CD8-positive, alpha-beta memory T cell (primary cell): ENCODE measurements at places on chromosomes 7 and 10.

GRCh38 chr7:116232920-116233319, 22.6 kb downstream of the TES start:
- no peak for DNase-seq

DNA sequence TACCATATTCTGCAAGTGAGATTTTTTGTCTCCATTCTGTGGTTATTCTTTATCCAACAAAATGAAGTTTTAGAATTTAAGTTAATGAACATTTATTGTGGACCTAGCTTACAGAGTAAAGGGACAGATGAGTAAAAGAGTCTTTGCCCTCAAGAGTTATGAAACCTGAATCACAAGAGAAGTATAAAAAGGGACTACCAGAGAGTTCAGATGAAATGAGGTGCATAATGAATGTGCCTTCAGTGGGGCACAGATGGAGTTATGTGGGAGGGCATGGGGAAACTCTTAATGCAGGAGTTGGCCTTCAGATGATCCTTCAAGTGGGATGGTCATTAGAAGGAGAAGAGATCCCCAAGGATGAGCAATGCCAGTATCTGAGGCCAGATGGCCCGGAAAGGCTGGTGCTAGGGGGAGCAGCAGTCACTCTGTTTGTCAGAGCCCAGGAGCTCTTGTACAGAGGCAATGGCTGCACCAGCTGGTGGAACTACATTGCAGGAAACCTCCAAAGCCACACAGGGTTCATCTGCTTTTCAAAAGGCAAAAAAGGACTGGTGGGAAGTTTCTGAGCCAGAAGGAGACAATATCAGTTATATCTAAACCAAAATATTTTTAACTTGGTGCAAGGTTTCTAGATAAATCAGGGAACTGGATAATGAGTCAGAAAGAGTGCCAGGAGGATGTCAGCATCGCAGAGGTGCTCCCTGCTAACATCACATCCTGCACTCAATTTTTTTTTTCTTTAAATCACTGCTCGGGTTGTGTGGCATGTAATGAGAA, 162.0 kb downstream of the KLF6 start:
- DNase-seq, result no peak

GRCh38 chr7:142243823-142244222, 14.0 kb downstream of the PRSS58 start:
- no peak for DNase-seq

DNA sequence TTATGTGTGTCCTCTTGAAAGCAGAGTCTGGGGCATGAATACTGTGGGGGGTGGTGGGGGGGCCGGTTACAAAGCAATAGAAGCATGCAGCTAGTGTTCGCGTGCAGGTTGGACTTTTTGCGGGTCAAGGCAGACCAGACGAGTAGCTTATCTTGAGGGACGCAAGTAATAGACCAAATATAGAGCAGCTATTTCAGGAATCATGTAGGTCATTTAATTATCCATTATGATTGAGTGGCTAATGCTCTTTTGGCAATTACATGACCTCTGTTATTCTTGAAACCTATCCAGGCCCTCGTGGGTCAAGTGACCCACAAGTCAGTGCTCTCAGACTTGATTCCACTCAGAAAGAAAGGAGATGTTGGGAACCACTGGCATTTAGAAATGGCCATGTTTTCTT, 93.0 kb downstream of the BTRC start:
- no peak for DNase-seq

DNA sequence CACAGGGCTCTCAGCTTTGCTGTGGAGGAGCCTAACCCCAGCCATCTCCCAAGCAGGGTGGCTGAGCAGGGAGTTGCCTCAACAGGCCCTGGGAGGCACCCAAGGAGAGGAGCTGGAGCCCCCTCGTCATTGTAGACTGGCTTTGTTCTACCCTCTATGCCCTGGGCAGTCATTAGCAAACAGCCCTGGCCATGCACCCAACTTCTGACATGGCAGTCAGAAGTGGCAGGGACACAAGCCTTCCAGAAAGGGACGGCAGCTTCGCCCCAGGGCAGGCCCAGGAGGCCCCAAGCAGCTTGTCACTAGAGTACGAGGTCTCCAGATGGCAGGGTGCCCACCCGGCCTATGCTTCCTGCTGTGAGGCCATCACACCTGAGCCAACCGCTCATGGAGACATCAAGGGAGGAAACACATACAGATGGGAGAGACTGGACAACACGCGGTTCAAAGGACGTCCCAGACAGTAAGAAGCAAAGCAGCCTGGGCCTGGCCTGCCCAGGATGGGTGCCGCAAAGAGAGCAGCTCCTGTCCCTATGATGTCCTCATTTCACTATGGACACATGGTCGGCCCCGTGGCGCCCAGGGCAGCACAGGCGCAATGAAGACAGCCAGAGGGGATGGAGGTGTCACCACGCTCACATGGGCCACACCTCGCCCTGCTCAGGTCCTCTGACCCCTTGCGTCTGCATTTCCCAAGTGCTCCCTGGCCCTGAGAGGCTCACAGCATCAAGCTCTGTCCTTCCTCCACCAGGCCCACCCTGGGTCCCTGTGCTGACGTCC, 190.9 kb upstream of the CXCL12 start:
- DNase-seq, result no peak

DNA sequence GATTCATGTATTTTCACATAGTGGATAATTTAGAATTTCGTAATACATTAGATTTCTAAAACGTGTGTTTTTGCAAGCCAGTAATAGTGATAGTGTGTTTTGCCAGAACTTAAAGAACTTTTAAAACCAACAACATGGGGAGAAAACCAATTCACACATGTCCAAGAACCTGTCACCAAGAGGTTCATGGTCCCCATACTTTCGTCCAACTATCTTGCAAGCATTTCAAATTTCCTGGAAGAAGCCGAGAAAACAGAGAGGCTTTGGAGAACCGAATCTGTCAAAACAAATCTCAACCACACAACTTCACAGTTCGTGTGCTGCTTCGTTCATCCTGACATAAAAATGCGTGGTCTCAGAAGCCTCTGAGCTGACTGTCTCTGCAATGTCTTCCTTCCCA, 31.9 kb downstream of the GFRA1 start:
- no peak for DNase-seq

GRCh38 chr7:143050931-143051330, 1.2 kb upstream of the OR6V1 start:
- no peak for DNase-seq

GRCh38 chr10:119404719-119405519, 137.6 kb downstream of the RGS10 start:
- DNase-seq, result no peak

DNA sequence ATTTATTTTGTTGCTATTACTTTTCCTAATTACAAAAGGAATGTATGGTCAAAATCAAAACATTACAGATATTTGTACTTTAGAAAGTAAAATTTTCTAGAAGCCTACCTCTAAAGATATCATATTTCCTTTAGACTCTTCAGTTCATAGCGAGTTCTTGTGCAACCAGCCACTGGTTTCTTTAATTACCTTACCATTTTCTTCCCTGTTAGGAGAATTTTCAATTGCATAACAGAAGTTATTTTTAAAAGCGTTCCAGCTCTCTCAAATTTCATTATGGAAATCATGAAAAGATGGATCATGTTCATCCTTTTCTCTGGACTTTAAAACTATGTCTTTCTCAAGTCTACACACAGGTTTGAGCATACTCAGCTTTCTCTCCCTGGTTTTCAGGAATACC, 5.0 kb upstream of the TRUB1 start:
- no peak for DNase-seq

DNA sequence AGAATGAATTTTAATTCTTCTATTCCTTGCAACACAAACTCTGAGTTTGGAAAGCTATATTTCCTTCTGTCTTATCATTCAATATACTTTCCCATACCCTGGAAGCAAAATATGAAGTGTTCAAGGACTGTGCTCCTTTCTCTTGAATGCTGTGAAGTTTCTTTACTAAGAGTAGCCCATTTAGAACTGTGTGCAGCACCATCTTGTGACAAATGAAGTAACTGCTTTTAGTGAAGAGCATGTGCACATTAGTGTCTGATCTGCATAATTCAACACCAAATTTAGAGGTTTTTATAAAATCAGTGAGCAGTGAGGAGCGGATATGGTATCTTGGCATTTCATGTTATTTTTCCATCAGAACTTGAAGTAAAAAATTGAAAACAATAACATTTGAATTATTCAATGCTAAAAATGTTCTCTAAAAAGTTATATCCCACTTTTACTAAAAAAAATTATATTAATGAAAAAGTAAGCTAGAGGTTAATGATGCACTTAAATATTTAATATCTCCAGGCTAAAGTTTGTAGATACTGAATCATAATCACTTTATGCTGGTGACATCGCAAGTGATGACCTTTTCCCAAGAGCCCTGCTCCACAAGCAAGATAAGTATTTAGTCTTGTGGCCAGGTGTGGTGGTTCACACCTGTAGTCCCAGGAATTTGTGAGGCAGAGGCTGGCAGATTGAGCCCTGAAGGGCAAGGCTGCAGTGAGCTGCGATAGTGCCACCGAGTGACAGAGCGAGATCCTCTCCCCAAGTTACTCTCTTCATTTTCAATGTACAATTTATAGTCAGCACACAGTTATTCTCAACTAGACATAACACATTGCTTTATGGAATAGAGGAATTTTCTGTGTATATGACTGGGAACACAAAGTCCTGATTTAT, 108.8 kb upstream of the PCLO start:
- DNase-seq, result no peak

GRCh38 chr7:12609561-12609960, 39.0 kb downstream of the SCIN start:
- DNase-seq, result no peak

DNA sequence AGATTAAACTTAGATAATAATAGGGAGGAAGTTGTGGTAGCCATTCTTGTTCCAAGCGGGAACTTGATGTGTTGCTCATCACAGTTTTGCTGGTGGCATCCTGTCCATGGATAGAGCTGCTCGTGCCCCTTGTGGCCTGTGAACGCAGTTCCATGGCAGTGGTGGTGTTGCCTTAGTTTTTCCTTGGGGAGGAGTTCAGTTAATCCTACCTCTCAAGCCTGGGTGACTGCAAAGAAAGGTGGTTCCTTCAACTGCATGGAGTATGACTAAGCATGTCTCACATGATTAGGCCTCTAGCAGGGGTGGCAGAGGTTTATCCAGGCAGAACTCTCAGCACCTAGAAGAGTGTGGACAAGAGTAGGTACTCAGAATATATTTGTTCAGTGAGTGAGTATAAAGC, 99.7 kb downstream of the MAPK8 start:
- DNase-seq, result no peak

DNA sequence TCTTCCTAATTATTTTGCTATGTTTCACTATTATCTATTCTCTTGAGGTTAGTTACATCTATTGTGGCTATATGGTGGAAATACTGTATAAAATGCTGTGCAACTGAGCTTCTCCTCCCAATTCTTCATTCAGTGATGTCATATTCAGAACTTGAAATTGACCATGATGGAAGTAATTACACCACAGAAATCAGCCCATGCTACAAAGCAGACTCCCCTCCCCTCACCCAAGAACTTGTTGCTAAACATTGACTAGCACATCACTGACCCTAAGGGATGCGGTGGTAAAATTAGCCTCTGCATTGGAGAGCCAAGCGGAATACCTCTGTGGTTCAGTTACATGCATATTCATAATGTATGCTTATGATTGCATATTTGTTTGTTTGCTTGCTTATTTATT, 8.8 kb downstream of the CALD1 start:
- DNase-seq, result no peak

GRCh38 chr7:2937701-2938513, 93.8 kb upstream of the GNA12 start:
- peak; percentile 27 for DNase-seq

DNA sequence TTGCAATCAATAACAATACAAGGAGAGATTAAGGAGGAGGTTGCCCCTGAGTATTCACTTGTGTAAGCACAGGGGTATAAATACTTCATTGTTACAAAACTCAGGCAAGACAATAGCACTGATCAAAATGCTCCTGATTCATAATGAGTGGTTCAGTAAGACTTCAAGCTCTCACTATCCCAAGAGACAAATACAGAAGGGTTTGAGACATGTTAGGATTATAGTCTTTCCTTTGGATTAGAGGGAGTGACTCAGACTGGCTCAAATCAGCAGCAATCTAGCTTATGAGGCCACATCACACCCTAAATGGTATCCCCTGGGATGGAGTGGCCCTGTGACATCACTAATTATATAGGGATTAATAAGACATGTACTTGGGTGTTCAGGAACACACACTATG, 167.2 kb upstream of the HGF start:
- no peak for DNase-seq

- DNase-seq, result no peak
Measured at GRCh38 chr10:112535531-112535951, 88.5 kb downstream of the VTI1A start.

DNA sequence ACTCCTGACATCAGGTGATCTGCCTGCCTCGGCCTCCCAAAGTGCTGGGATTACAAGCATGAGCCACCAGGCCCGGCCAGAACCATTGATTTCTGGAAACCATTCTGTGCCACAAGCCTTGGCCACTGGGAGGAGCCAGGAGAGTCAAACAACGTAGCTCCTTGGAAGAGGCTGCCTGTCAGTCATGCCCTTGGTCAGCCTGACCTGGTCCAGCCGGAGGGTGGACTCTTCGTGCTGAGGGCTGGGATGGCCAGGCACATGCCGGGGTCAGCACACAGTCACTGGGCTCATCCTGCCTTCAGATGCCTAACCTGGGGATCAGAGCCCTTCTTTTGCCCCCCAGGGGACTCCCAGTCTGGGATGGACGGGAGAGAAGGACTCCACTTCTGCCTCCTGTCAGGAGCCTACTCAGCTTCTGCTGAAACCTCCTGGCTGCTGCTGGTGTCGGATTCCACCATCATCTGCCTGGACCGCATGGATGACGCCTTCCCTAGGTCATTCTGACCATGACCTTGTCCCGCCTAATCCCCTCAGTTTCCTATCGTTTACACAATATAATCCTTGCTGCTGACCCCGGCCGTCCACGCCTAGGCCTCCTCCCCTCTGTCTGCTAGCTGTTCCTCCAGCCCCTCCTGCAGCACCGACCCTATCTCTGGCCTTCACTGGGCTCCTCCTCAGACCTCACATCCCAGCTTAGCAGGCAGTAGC, 30.4 kb downstream of the TMEM270 start:
- DNase-seq, result no peak

- no peak for DNase-seq
Measured at GRCh38 chr7:31828520-31828919, 141.5 kb downstream of the PPP1R17 start.

- no peak for DNase-seq
Measured at GRCh38 chr7:12670000-12670729, 17.3 kb upstream of the ARL4A start.

- no peak for DNase-seq
Measured at GRCh38 chr7:157527686-157528085, 190.9 kb downstream of the DNAJB6 start.

- DNase-seq, result no peak
Measured at GRCh38 chr7:138460176-138460648, at the start of gene TRIM24. Gene TRIM24 (plus strand): TSS chr7:138460259. CDS start chr7:138460549, 290 bp downstream.
